ENCODE measurements at places on chromosomes 12 and 14. TPM values are rescaled to one million over a fixed set of nuclear protein-coding genes. Genes with fewer than 3 reads are reported as not detected.

- no peak overlapping the region for H3K27ac ChIP-seq
- no peak for DNase-seq
- H3K4me1 ChIP-seq = no peaks in the 10 kb centered on the region
- no peaks in the 10 kb centered on the region for H3K27me3 ChIP-seq
- no peaks in the 10 kb centered on the region for H3K36me3 ChIP-seq
Measured at GRCh38 chr12:79441534-79441933, 249.2 kb downstream of the PAWR start.

KIF26A gene
- 0.04 TPM for total RNA-seq

GRCh38 chr14:24283796-24284460 is 12.5 kb upstream of the RABGGTA start:
- DNase-seq = no peak
- H3K36me3 ChIP-seq = no peaks in the 10 kb centered on the region
- no peaks in the 10 kb centered on the region for H3K27me3 ChIP-seq
- no peak overlapping the region for H3K4me3 ChIP-seq
- no peak overlapping the region for H3K27ac ChIP-seq

DNA sequence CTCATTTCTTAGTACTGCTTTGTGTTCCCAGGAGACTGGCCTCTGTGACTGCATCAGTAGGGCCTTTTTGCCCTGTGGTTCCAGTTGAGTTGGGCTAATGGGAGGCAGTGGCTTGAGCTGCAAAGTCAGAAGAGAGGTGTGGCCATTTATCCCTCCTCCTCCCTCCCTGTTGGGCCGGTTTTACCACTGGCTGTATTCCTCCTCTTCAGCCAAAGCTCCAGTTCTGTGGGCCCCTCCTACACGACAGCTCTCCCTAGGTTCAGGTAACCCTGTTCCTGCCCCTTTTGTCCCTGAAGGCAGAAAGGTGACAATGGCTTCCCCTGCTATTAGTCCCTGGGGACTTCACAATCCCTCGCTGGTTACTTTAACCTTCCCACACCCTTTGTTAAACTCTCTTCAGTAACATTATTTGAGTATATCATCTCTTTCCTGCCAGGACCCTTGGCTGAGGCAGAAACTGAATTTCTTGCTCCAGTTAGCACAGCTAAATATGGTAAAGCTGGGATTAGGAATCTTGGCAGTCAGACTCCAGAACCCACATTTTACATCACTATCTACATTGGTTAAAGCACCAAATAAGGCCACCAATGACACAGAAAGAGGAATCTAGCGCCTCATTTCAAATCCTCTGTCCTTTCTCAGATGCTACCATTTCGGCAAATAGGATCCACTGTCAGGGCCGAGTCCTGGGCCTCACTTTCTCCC is 121.9 kb upstream of the SLC35F4 start:
- DNase-seq = no peak
- H3K4me3 ChIP-seq = no peak overlapping the region
- no peak overlapping the region for H3K27ac ChIP-seq
- H3K36me3 ChIP-seq = no peaks in the 10 kb centered on the region
- peaks cover 9% of the 10 kb centered on the region for H3K27me3 ChIP-seq

GRCh38 chr14:101323111-101323510 is 238.2 kb upstream of the DIO3 start:
- no peaks in the 10 kb centered on the region for H3K36me3 ChIP-seq
- H3K4me1 ChIP-seq = no peaks in the 10 kb centered on the region
- H3K27me3 ChIP-seq = no peaks in the 10 kb centered on the region
- no peak overlapping the region for H3K4me3 ChIP-seq
- no peak overlapping the region for H3K27ac ChIP-seq

- DNase-seq = no peak
- no peaks in the 10 kb centered on the region for H3K4me1 ChIP-seq
- no peak overlapping the region for H3K27ac ChIP-seq
- no peak overlapping the region for H3K4me3 ChIP-seq
- H3K36me3 ChIP-seq = no peaks in the 10 kb centered on the region
Measured at GRCh38 chr14:96225745-96226151, 21.1 kb downstream of the BDKRB2 start.

- H3K4me1 ChIP-seq = no peaks in the 10 kb centered on the region
- no peak overlapping the region for H3K27ac ChIP-seq
Measured at GRCh38 chr12:116314477-116314876, 37.0 kb upstream of the MED13L start.

RALGAPA1 gene
- 14.0 TPM for total RNA-seq

GRCh38 chr12:92540782-92541423 is 161.9 kb upstream of the PLEKHG7 start:
- H3K27me3 ChIP-seq = no peaks in the 10 kb centered on the region
- DNase-seq = no peak
- no peak overlapping the region for H3K27ac ChIP-seq
- no peaks in the 10 kb centered on the region for H3K36me3 ChIP-seq
- peaks cover 26% of the 10 kb centered on the region for H3K4me1 ChIP-seq

DNA sequence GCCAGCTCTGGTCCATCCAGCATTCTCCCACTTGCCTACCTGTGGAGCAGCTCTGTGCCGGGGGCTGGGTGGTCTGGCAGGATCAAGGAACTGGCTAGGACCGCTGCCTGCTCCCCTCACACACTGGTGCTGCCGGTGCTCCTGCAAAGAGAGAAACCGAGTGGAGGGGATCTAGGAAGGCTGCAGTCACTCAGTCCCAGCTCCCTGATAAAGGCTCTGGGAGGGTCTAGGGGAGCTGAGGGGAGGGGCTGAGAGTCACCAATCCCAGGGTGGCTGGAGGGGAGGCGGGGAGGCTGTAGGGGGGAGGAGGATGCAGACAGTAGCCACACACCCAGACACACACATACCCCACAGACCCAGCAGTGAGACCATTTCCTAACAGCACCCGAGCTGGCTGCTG is at the start of gene TAC3:
Gene TAC3, minus strand, starts transcription at position 182 of the 400 bp plus-strand sequence. CDS start 732 bp downstream, outside the sequence.
- peak; percentile 63 for DNase-seq
- H3K4me1 ChIP-seq = peaks cover 9% of the 10 kb centered on the region
- no peak within 1 kb of the TSS for H3K27ac ChIP-seq
- no peak within 1 kb of the TSS for H3K4me3 ChIP-seq
- peaks cover 20% of the 10 kb centered on the region for H3K27me3 ChIP-seq

- DNase-seq = no peak
- no peak overlapping the region for H3K27ac ChIP-seq
Measured at GRCh38 chr14:72146241-72146640, 214.0 kb downstream of the RGS6 start.

GRCh38 chr12:116537101-116537904 is 21.9 kb upstream of the MAP1LC3B2 start:
- no peaks in the 10 kb centered on the region for H3K27me3 ChIP-seq
- H3K4me3 ChIP-seq = no peak overlapping the region
- H3K27ac ChIP-seq = no peak overlapping the region
- H3K36me3 ChIP-seq = no peaks in the 10 kb centered on the region
- DNase-seq = no peak

GRCh38 chr14:77583657-77584056 is 32.8 kb downstream of the SPTLC2 start:
- DNase-seq = no peak
- no peaks in the 10 kb centered on the region for H3K36me3 ChIP-seq
- no peaks in the 10 kb centered on the region for H3K27me3 ChIP-seq
- peaks cover 3% of the 10 kb centered on the region for H3K4me1 ChIP-seq
- no peak overlapping the region for H3K27ac ChIP-seq

- H3K4me3 ChIP-seq = no peak overlapping the region
- H3K36me3 ChIP-seq = peaks cover 78% of the 10 kb centered on the region
- H3K27me3 ChIP-seq = no peaks in the 10 kb centered on the region
- no peaks in the 10 kb centered on the region for H3K4me1 ChIP-seq
- H3K27ac ChIP-seq = no peak overlapping the region
- peak; percentile 76 for DNase-seq
Measured at GRCh38 chr12:109910969-109911348, 10.9 kb downstream of the TCHP start.

DIO3 gene
- total RNA-seq = not detected

DNA sequence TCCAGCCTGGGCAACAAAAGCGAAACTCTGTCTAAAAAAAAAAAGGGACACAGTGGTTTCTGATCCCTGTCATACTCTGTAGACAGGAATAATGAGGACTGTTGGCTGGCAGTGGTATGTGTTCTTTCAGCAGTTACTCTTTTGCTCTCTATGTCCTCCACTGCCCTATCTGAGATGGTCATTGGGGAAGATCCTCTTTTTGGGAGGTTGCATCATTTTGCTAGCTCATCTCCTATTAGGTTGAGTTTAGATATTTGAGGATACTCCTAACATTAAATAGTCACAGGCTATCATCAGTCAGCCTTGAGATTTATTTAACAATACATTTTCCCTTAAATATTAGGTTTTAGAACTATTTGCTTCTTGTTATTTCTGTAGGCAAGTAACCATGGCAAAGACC is 5.9 kb upstream of the CCDC91 start:
- H3K27me3 ChIP-seq = no peaks in the 10 kb centered on the region
- no peak for DNase-seq
- no peak overlapping the region for H3K4me3 ChIP-seq
- no peaks in the 10 kb centered on the region for H3K36me3 ChIP-seq
- peaks cover 4% of the 10 kb centered on the region for H3K4me1 ChIP-seq
